ENCODE measurements at places on chromosomes 6 and 20.

DNA sequence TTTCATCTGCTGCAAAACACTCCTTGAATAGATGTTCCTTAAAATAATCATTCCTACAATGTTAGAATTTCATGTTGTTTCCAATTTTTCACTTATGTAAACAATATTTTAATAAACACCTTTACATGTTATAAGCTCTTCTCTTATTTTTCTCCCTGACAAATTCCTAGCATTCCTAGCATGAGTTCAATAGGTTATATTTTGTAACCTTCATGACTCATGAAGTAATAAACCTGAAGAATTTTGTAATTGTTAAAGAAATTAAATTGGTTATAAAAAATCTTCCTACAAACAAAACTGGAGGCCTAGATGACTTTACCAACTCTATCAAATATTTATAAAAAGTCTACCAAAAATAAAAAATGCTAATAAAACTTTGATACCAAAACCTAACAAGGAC lies 66.3 kb downstream of the NT5E start:
- no peak for DNase-seq

DNA sequence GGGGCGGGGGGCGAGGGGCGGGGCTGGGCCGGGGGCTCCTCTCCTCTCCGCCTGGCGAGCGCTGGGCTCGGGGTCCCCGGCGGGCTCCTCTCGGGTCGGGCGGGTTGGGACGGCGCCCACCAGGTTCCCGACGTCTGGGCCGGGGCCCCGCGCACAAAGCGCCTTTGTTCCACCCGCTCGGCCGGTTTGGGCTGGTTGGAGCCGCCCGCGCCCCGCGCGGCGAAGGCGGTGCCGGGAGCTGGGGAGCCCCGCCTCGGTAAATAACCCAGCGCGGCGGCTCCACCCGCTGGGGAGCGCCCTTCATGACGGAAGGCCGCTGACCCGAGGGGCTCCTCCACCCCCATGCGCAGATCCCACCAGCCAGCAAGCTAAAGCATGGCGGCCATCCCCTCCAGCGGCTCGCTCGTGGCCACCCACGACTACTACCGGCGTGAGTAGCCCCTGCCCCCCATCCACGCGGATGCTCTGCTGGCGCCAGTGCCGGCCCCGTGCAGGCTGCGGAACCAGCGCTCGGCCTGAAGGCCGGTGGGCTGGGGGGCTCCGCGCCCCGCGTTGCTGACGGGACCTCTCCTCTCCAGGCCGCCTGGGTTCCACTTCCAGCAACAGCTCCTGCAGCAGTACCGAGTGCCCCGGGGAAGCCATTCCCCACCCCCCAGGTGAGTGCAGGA lies 503 bp downstream of the PPDPF start:
- peak; percentile 62 for DNase-seq

DNA sequence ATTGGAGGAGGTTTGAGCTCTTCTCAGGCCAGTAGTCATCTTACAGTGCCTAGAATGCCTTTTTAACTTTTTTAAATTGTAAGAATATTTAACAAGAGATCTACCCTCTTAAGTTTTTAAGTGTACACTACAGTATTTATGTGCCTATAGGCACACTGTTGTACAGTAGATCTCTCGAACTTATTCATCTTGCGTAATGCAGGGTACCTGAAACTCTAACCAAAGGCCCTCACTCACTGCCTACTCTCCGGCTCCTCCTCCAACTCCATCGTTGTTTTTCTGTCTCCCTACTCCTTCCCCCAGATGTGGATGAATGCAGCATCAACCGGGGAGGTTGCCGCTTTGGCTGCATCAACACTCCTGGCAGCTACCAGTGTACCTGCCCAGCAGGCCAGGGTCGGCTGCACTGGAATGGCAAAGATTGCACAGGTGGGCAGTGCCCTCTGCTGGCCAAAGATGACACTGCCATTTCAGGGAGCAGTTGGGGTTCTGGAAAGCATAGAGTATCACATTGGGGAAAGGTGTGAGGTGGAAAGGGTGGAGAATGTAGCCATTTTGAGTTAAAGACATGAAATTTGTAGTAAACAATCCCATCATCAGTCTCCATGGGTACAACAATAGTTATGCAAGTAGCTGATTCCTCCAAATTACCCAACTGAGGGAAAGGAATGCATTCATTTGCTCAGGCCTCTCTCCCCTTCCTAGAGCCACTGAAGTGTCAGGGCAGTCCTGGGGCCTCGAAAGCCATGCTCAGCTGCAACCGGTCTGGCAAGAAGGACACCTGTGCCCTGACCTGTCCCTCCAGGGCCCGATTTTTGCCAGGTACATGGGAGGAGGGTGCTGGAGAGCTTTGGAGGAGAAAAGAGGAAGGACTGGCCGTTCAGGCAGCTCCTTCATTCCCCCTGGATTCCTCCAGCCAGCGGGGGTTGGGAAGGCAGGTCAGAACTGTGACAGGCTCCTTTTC lies 18.4 kb upstream of the ZNF76 start:
- peak; percentile 65 for DNase-seq

- DNase-seq: no peak
Observed at GRCh38 chr6:41164551-41165120, 1.7 kb upstream of the TREM2 start.

- DNase-seq: no peak
Observed at GRCh38 chr6:1233924-1234323, 78.0 kb upstream of the FOXQ1 start.

DNA sequence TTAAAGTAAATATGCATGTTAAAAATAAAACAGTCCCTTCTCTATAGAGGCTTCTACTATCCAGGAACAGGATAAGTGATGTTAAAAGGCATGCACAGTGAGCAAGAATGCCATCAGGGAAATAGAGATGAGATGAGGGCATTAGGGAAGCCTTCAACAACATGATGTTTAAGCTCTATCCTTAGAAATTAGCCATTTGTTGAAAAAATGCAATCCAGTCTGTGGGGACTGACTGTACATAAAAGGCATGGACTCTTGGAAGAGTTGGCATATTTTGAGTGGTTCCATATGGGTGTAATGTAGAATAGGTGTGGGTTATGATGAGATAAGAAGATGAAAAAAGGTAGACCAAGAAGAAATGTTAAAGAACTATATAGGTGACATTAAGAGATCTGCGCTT lies 5.8 kb downstream of the KIAA0319 start:
- DNase-seq: no peak

DNA sequence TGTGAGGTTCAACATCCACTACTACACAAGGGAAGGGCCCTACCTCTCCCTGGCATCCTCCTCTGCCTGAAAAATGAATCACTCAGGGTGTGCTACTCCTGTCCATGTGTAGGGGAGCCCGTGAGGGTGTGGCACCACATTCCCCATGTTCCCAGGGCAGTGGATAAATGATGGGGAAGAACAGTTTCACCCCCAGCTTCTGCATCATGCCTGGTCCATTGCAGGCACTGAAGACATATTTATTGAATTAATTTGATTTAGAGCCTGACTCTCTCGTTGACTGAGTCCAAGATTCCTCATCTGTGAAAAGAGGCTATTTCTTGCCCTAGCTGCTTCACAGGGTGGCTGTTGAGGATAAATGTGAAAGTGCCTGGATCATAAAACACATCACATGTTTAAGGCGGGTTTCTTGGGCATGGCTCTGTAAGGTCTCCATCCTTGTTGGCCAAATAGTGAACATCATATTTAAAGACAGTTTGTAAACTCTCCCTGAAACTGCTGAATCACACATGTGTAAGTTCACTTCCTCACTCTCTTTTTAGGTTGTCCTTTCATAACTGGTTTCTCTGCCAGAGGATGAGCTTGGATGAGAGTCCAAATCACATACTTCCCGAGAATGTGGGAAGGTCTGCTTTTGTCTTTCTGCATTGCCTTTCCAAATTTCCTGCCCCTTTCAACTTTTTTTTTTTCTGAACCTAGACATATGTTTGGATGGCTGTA lies 79.7 kb upstream of the FYN start:
- no peak for DNase-seq

GRCh38 chr20:10522328-10522727 lies 87.2 kb downstream of the SLX4IP start:
- DNase-seq: no peak

DNA sequence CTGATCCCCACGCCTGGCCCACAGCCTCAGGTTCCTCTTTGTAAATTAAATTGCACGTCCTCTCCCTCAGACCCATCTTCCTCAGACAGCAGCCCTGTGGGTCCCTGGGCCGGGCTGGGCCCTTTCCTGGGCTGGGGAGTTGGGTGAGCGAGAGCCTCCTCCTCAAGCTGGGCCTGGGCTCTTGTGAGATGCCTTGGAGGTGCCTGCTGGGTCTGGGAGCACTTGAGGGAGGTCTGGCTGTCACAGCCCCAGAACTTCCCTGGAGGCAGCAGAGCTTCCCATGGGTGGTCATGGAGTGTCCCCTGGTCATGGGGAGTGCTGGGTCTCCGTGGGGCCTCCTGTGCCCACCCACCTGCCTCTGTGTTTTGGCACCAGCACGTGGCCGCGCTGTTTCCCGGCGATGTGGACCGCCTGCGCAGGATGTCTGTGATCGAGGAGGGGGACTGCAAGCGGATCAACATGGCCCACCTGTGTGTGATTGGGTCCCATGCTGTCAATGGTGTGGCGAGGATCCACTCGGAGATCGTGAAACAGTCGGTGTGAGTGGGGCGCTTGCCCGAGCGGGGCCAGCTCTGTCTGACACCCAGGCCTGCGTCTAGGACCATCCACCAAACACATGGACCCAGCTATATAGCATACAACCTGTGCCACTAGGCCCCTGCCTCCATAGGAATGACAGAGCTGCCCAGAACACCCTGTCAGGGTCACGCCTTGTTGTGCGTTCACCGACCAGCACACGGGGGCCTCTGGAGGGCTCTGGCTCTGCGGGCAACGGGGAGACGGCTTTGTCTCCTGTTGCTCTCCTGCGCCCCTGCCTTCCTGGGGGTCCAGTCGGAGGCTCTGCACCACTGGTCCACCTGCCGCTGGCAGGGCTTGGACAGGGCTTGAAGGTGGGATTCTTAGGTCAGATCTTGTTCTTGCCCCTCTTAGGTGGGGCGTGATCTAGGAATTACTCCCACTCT lies 33.0 kb downstream of the PYGB start:
- DNase-seq: peak; percentile 9

- no peak for DNase-seq
Observed at GRCh38 chr6:54873599-54873998, 27.0 kb downstream of the FAM83B start.

GRCh38 chr6:11462742-11463397 lies 74.7 kb upstream of the TMEM170B start:
- no peak for DNase-seq

- no peak for DNase-seq
Observed at GRCh38 chr6:42179945-42180313, 6.8 kb downstream of the GUCA1A start.

GRCh38 chr6:43644940-43645612 lies at the start of gene RSPH9:
Gene RSPH9 (plus strand): TSS chr6:43645036. CDS start chr6:43645099, 63 bp downstream.
- DNase-seq: peak; percentile 75

- DNase-seq: no peak
Observed at GRCh38 chr20:32651537-32651936, 22.2 kb downstream of the C20orf203 start.

DNA sequence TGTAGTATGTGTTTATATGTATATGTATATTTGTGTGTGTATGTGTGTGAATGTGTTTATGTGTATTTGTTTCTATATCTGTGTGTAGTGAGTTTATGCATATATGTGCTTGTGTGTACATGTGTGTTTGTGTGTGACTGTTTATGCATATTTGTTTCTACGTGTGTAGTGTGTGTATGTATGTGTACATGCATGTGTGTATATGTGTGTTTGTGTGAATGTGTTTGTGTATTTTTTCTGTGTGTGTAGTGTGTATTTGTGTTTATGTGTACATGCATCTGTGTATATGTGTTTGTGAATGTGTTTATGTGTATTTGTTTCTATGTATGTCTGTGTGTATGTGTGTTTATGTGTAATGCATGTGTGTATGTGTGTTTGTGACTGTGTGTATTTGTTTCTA lies 12.1 kb upstream of the SMOC2 start:
- DNase-seq: no peak

DNA sequence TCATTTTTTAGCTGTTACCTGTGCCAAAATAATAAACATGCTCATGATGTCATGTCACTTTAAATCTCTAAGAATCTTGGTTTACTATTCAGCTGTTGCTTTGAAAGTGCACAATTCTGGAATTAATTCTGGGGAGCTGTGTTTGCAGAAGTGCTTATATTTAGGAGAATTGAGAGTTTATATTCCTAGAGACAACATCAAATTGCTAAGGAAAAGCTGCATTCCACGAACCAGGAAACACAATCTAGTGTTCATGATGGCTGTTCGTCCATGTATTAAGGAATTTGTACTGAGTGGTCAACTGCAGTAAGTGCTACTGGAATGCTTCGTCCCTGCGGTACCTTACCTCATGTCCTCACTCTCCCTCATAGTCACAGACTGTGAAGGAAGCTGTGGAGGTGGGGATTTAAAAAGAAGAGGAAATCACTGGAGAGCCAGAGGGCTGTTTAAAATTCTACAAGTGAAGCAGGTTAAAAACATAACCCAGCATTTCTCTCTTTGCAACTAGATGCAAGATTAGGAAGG lies 161.0 kb downstream of the TRMT11 start:
- no peak for DNase-seq

GRCh38 chr20:29472606-29473005 lies 1784.9 kb upstream of the DEFB115 start:
- no peak for DNase-seq

- no peak for DNase-seq
Observed at GRCh38 chr6:79750806-79751205, 119.7 kb downstream of the SH3BGRL2 start.

DNA sequence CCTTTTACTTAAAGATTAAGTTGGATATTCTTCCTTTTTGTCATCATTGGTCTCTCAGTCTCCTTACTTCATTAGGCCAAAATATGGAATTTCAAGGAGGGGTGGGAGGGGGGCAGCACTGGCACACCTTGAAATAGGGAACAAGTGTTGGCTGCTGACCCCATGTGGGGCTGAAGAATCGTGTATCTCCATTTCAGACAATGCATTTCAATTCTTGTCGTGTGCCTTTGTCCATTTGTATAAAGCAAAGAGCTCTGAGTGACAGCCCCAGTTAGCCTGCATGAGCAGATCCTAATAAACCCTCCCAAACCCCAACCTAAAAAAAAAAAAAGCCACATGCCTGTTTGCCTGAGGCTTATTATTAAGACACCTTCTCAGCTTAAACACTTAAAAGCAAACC lies 1.0 kb upstream of the TFAP2D start:
- no peak for DNase-seq

DNA sequence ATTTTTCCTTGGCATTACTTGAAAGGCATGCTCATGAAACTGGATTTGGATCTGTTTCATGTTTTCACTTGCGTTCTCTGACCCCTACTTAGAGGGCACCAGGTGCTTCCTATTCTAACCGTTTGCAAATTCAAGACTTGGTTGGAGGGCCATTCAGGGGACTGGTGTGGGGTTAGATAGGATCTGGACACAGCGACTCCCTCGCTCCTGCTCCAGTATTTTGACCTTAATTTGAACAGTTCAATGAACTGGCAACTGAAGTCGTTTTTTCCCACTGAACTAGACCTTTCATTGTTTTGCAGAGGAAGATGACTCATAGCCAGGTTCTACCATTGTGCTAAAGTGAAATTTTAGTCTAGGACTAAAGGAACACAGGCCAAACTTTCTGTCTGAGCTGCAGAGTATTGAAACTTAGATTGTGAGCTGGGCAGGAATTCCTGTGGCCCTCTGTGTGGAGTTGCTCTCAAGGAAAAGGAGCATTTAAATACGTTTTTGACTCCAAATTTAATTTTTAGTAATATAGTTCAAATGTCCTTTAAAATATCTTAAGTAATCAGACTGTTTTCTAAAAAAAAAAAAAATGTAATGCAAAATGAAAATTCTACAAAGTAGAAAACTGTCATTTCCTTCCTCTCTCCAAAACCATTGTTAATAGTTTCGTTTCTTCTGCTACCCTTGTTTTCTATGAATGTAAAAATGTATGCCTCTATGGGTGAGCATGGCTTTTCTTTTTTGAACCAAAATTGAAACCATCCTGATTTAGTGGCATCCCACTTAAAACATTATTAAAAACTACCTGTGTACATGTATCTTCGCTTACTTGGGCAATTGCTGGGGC lies 64.8 kb downstream of the UTRN start:
- DNase-seq: no peak

All from CD4-positive, alpha-beta T cell treated with Interleukin-4 for 1 hour (primary cell).